CD4-positive, alpha-beta T cell treated with Interleukin-6 at 100 ng/mL for 8 hours (primary cell): ENCODE measurements at places on chromosomes 2 and 18.

- no peak for DNase-seq
These were observed 62.1 kb downstream of the SCN3A start for GRCh38 chr2:165141601-165142354.

GRCh38 chr2:9554921-9555296 is 721 bp downstream of the ADAM17 start:
- peak; percentile 17 for DNase-seq

- no peak for DNase-seq
These were observed 264.5 kb downstream of the SOCS6 start for GRCh38 chr18:70553245-70553935.

- no peak for DNase-seq
These were observed 263.6 kb downstream of the AFF3 start for GRCh38 chr2:99878581-99879350.

GRCh38 chr2:202069170-202070067 is 3.6 kb upstream of the KIAA2012 start:
- DNase-seq, result no peak

DNA sequence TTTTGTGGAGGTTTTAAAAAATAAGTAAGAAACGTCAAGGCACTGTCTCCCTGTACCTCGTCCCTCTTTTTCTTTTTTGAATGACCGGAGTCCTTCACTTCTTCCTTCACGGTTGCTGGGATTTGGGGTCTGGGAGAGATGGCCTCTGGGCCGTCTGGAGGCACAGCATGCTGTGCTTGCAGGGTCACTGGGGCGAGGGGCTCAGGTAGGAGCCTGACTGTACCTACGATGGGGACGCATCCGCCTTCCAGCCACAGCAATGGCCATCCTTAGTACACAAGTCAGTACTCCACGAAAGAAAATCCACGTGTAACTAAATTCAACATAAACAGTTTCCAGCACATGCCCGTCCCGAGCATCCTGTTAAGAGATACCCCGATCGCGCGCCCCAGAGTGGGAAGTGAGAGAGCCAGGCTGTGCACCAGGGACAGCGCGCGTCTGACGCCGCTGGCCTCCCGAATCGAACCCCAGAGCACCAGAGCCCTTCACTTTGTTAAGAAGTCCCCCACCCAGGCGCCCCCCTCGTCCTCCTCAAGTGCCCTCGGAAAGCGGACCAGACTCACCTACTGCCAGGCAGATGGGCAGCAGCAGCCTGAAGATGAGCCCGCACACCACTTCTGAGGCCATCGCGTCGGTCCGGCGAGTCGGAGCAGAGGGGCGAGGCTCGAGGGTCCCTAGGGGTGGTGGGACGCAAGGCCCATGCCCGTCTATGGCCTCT is 1.2 kb downstream of the PIEZO2 start:
- no peak for DNase-seq

- DNase-seq, result no peak
These were observed 42.3 kb downstream of the WDR75 start for GRCh38 chr2:189483571-189483970.

DNA sequence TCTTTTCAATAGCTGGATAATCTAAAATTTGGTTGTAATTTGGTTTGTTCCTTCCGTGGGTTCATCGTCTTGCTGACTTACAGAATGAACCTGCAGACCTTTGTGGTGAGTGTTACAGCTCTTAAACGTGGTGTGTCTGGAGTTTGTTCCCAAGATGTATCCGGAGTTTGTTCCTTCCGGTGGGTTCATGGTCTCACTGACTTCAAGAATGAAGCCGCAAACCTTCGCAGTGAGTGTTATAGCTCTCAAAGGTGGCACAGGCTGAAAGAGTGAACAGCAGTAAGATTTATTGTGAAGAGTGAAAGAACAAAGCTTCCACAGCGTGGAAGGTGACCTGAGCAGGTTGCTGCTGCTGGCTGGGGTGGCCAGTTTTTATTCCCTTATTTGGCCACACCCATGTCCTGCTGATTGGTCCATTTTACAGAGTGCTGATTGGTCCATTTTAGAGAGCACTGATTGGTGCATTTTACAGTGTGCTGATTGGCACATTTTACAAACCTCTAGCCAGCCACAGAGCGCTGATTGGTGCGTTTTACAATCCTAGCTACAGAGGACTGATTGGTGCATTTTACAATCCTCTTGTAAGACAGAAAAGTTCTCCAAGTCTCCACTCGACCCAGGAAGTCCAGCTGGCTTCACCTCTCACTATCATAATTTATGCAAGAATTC is 16.6 kb downstream of the RALB start:
- no peak for DNase-seq

DNA sequence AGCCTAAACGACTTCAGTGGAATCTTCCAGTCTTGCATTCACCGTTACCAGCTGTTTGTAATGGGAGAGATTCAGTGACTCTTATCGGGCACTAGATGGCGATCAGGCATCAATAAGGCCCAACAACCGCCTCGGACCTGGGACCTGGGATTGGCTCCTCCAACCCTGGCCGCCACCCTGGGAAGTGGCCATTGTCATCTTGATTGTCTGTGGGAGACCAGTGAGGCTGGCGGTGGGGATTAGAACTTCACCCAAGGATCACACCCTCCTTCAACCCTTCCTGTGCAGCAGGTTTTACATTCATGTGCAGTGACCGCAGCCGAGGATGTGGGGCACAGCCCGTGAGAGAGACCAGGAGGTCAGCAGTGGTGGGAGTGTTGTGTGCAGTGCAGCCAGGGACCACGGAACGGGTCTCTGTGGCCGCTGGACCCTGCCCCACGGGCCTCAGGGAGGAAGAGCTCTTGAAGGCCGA is 85.3 kb downstream of the SPP2 start:
- DNase-seq, result peak; percentile 52

GRCh38 chr2:159026170-159026569 is 57.7 kb downstream of the TANC1 start:
- DNase-seq, result no peak

DNA sequence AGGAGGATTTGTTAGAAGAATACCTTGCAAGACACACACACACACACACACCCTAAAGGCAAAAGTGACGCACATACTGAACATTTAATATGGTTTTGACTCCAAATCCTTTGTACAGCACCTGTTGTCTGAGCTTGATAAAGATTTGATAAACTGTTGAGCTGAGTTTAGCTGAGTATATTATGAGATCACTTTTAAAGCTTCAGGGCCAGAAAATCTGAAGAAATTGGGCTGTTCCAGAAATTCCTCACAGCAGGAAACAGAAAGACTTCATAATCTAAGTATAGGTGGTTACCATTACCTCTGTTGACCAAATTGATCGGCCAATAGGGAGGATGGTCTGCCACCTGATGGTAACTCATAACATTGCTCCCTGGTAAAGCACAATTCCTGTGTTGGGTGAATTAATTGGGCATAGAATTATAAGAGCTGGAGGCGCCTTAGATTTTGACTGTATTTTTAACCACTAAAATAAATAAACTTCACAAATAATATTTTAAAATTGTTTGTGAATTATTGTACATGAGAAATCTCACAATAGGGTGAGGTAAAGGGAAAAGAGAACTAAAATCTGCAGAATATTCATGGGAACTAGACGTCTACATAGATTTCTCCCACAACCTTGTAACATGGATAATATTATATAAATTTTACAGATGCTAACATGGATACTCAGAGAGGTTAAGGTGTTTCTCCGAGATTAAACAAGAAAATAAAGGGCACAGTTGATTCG is 21.8 kb upstream of the RPIA start:
- DNase-seq, result peak; percentile 31

- no peak for DNase-seq
These were observed 27.3 kb downstream of the VAPA start for GRCh38 chr18:9941103-9941502.

DNA sequence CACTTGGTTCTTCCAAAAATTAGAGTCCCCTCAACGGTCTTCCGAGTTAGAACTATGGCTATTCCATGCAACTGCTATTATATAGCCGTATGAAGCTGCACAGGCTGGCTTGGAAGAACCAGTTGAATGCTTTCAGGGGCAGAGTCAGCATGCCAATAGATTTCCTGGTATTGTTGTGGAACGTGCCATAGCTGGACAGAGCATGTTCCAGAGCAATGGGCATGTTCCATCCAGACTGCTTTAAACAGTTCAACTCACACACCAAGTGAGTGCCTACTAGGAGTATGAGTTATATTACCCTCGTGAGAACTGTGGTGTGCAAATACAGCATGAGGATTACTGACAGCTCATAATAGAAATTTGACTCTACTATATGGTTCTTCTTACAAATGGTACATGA is 682.0 kb downstream of the SATB2 start:
- DNase-seq, result no peak

DNA sequence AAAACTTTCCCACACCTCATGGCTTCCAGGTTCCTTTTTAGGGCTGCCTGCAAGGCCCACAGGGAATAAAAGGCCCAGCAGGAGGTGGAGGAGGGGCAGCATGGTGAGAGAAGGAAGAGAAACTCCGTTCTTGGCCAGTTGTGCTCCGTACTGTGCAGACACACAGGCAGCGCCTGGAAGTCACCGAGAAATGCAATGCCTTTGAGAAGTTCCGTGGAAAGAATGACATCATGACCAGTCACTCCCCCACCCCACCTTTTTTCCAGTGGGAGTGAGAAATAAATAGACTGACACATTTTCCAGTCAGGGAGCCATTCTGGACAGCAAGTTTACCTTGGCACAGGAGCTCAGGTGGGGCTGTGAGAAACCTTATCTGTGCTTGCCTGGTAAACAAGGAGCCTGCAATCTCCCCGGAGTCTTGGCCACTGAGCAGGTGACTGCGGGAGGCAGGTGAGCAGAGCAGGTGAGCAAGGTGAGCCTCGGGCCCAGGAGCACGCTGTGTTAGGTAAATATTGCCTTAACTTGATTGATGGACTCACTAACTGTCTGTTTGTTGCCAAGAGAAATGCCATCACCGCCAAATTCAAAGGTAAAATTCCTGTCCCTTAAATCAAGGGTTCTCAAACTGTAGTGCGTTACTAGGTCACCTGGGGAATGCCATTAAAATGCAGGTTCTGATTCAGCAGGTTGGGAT is 13.5 kb upstream of the LBH start:
- no peak for DNase-seq

DNA sequence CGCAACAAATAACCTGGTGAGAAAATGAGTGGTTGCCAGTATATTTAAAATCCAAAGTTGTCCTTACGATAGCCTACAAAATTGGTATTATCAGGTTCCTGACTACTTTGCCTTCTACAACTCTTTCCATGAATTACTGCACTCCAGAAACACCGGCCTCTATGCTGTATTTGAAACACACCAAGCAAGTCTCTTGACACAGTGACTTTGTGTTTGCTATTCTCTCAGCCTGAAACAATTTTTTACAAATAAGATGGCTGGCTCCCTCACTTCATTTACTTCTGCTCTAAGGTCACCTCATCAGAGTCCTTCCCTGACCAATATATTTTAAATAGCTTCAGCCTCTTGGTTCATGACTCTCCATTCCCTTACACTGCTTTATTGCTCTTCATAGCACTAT is 12.2 kb downstream of the KANSL1L start:
- DNase-seq, result no peak

- DNase-seq, result no peak
These were observed 20.5 kb downstream of the NR4A2 start for GRCh38 chr2:156311976-156312375.

GRCh38 chr2:159939946-159940345 is 122.5 kb downstream of the PLA2R1 start:
- no peak for DNase-seq

DNA sequence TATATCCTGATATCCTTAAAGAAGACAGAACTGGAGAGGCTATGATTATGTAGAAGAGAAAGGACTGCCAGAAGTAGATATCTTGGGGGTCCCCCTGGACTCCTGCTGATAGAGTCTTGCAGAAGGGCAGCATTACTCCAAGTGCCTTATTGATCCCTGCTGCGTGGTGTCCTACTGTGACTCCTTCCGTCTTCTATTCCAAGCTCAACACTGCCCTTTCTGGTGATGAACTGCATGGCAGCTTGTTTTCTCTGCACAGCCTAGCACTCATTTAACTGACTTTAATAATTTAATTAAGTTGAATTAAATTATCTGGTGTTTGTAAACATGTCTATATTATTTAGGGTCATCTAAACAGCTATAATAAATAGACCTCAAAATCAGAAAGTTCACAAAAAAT is 194.1 kb upstream of the DSEL start:
- DNase-seq, result no peak

- no peak for DNase-seq
These were observed 554.5 kb downstream of the STK39 start for GRCh38 chr2:167692936-167693335.

GRCh38 chr2:72754628-72755320 is 71.1 kb downstream of the EXOC6B start:
- DNase-seq, result no peak
